ENCODE measurements at places on chromosomes 16 and 17. TPM values are rescaled to one million over a fixed set of nuclear protein-coding genes. Genes with fewer than 3 reads are reported as not detected.
A peak's percentile ranks its signal among the peaks of the same experiment; 100 is the strongest.

GRCh38 chr16:15459791-15460190 lies 25.4 kb downstream of the BMERB1 start:
- no peak for DNase-seq

DNA sequence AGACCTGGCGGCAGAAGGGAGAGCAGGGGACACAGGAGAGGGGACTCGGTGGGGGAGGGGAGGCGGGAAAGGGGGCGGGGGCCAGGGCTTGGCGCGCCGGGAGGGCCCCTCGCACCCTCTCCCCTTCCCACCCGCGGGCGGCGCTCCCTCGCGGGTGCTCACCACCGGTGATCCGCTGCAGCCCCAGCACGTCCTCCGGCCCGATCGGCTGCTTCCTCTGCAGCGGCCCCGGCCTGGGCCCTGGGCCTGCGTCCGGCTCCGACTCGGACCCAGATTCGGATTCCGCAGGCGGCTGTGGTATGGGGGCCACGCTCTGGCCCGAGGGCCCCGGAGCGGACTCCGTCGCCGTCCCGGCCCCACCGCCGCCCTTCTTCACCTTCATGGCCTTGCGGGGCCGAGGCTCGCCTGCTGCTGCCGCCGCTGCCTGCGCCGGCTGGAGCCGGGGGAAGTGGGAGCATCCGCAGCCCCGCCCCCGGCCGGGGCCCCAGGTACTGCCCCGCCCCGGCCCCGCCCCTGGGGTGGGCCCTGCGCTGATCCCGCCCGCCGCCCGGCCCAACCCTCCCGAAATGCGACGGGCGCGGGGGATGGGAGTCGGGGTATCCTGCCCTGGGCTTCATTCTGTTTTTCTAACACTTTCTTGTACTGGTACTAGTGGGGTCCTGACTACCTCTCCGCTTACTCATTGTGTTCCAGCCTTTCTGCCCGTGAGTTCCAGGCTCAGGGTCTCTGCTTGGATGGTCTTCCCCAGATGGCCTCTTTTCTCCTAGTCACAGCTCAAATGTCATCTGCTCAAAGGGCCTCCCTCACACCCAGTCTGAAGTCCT lies at the start of gene UNC119:
Gene UNC119 (minus strand): TSS at position 449 of the 824 bp plus-strand sequence. CDS start 67 bp downstream, at position 382.
- DNase-seq: peak; percentile 75

DNA sequence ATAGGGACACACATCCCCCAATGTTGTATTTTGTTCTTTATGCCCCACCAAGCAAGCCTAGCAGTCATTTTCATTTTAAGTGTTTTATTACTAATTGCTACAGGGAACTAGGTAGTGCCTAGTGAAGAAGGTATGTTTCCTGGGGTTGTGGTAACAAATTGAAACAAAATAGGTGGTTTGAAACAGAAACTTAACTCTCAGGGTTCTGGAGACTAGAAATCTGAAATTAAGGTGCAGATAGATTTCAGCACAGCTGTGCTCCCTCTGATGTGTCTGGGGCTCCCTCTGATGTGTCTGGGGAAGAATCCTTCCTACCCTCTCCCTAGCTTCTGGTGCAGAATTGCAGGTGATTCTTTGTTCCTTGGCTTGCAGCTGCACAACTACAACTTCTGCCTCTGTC lies 390.1 kb downstream of the ZFHX3 start:
- DNase-seq: no peak

The TBC1D3G gene
- polyA plus RNA-seq: 0.31 TPM

The NKD1 gene
- polyA plus RNA-seq: not detected

GRCh38 chr16:66212428-66212827 lies 154.1 kb upstream of the CDH5 start:
- no peak for DNase-seq

The GLIS2 gene
- polyA plus RNA-seq: not detected

GRCh38 chr16:2170080-2170479 lies 14.5 kb downstream of the TRAF7 start:
- DNase-seq: no peak

DNA sequence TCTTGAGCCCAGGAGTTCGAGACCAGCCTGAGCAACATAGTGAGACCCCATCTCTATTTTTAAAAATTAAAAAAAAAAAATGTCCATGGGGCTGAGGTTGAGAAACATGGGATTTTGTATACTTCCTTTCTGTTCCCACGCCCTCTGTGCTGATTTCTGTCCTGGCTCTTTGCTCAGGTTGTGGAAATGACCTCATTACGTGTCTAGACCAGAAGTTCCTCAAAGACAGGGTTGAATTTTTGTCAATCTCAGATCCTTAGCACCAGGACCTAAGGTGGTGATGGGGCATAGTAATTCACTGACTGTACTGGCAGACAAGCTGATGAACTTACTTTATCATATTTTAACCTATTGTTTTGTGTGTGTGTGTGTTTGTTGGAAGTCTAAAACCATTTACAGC lies 11.2 kb upstream of the HNF1B start:
- DNase-seq: no peak

The FBXL16 gene
- polyA plus RNA-seq: 0.44 TPM

DNA sequence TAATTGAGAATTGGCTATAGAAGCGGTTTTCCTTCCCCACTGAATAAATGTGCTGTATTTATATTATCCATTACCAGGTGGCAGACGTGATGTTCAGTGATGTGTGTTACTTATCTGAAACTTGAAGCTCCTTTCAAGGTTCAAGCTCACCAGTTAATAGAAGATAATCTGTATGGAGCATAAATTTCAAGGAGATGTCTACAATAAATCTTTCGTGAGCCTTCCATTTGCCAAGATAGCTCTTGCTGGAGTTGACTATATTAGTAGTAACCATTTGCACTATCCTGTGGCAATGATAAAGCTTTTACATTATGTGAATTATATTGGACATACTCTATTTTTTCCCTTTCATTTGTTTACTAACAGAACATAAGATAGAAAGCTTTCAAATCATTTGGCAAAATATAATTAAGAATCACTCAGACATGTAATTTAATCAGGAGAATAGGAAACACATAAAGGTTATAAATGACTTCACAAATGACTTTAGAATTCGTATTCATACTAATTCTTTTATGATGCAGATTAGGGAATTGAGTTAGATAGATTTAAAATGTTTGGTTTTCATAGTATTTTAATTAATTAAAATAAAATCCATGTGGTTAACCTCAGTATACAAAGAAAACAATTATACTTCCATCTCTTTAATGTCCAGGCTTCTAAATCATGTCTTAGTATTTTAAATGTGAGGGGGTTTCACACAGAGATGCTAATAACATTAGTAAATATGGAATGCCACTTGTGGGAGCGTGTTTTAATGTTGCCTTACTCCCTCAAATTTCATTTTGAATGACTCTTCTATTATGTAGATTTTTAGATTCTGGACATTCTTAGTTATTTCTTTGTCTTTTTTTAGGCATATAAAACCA lies 664.4 kb upstream of the CDH8 start:
- DNase-seq: no peak
